ENCODE measurements at places on chromosomes 7 and 10.
A peak's percentile ranks its signal among the peaks of the same experiment; 100 is the strongest.

DNA sequence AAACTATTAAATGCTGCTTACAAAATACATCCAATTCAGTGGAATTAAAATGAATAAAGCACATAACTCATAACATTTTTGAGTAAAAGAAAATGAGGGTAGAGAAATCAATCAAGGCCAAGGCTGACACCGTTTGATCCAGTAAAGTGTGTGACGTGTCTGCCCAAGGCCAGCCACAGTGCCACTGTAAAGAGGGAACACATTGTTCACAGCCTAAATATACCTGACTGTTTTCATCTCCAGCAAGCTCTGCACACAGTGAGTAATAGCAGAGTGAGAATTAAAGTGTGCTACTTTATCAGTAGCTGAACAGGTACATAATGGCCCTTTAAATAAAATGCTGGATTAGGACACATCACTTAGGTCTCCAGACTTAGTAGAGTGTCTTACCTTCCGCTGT, 130.8 kb upstream of the DPP6 start:
- no peak for DNase-seq

DNA sequence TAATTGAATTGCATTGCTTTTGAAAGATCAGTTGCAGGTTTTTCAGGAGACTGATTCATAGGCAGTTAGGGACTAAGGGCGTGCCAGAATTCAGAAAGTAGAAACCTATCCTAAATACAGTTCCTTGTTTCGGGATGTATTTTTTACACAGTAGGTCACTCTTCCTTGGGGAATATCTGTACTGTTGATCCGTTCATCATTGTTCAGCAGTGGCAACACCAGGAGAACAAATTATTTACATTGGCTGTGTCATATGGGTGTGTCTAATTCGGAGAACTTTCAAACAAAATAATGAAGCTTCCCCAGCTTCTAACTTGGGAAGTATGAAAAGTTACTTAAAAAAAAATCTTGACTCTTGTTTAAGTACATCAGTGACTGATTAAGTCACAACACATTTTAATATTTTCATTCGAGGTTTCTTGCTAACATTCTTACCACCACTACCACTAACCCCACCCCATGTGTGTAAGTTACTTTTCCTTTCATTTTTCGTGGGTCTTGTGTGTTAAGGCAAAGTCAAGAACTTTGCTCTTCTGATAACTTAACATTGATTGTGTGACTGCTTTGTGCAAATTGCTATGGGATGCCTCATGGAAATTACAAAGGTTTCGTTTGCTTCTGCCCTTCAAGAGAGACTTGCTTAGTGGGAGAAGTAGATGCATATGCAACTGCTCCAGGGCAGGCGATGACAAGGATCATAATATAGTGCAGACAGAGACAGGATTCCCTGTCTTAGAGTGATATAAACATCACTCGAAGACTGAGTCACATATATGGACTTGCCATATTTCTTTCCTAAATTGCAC, 43.8 kb upstream of the RPA3 start:
- peak; percentile 91 for DNase-seq

DNA sequence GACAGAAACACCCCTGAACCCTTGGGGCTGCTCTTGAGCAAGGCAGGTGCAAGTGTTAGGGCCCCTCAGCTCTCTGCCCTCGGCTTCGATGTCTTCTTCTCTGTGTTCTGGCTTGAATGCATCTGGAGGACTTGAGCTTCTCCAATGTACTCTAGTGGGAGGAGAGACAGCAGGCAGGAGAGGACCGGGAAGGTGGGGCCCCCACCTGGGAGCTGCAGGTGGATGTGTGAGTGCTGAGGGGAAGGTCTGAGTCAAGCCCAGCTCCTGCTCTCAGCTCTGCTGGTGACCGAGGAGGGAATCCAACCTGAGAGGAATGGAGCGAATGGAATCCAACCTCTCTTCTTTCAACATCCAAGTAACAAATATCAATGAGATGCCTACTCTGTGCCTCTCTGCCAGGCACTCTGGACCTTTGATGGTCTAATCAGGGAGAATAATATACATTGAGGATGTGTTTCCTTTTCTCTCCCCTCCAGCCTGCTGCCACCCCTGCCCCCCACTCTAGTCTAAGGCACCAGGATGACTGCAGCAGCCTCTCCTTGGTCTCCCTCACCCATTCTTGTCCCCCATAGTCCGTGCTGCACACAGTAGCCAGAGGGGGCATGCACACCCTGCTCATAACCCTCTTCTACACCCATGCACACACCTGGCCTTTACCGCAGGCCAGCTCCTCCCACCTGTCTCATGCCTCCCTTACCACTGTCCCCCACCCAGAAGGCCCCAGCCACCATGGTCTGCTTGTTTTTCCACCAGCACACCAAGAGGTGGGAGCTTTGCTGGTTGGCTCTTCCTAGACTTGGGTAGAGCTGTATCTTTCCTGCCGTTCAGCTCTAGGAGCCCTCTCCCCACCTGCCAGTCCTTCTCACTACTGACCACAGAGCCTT, 13.6 kb downstream of the TBATA start:
- no peak for DNase-seq

GRCh38 chr10:22609719-22610465, 104.5 kb downstream of the PIP4K2A start:
- DNase-seq = no peak

GRCh38 chr10:123582084-123582989, 83.8 kb upstream of the GPR26 start:
- DNase-seq = peak; percentile 63

DNA sequence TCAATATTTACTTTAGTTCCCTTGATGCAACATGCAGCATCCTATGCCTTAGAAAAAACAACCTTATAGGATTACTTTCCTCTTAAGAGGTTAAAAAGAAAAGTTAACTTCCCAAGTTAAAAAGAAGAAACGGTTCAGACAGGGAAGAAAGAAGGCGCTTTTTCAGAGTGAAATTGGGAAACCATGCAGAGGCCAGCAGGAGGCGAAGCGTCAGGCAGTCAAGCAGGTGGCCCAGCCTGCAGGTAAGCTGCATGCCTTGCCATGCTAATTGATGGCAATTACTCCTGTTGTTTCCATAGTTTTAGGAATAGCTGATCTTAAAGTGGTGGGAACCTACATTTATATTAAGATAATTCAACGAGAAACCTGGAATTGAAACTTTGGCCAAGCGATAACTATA, 302.6 kb upstream of the SP4 start:
- no peak for DNase-seq

GRCh38 chr7:133513608-133514007, 260.7 kb downstream of the EXOC4 start:
- DNase-seq = peak; percentile 74

DNA sequence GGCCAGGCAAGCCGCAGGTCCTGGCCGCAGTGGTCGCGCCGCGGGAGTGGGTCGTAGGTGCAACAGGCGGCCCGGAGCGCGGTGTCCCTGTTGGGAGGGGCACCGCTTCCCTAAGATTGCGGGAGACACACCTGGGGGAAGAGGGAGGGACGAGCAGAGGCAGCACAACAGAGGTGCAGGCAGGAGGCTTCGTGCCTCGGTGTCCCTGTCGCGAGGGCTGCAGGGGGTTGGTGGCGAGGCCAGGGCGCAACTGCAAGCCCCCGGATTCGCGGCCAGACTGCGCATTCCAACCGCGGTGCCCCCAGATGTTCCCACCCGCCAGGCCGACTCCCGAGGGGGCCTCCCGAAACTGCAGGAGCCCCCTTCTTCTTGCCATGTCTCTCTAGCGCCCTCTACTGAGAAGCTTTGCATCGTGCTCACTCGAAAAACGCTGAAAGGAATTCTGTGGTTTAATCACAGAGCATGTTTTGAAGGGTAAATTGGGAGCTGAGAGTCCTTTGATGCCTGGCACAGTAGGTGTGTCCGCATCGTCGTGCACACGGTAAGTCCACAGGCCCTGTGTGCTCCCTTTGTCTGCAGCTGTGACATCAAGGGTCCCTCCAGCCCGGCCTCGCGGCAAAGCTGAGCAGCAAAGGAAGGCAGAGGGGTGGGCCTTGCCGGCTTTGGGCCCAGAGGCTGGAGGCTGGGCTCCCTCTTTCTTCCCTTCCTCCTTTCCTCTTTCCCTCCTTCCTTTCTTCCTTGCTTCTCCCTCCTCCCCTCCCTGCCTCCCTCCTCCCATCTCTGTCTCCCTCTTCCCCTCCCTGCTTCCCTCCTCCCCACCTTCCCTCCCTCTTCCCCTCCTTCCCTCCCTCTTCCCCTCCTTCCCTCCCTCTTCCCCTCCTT, 6.2 kb upstream of the MBL2 start:
- peak; percentile 38 for DNase-seq

DNA sequence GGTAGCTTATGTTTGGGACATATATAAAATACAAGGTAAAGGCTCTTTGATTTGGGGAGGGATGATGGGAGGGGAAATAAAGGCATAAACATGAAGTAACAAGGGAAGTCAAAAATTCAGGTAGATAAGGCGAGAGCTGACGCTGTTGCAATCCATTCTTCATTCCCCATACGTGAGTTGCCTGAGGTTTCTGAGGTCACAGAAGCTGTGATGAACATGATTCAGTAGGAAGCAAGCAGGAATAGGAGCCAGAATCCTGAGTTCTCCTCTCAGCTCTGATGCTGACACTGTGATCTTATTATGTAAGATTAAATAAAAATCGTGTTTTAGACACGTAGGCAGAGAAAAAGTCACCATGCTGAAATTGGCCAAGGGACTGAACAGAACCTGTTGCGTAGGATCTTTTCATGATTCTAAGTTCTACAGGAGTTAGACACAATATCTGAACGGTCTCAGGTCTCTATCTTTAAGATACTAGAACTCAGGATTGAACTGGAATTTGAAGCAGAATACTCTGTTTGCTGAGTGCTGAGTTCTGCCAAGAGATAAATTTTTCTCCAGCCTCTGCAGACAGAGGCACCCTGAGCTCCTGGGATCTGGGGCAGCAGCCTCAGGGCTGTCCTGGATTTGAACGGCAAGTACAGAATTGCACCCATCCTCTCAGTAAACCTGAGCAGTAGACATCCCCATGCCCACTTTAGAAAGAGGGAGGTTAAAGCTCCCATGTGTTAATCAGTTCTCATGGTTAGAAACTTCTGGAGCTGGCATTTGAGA, 21.0 kb downstream of the KLF6 start:
- DNase-seq = peak; percentile 41

- peak; percentile 66 for DNase-seq
Observed at GRCh38 chr7:77802557-77803405, 4.2 kb downstream of the PHTF2 start.
